ENCODE measurements at places on chromosomes 16 and 17. TPM values are rescaled to one million over a fixed set of nuclear protein-coding genes. Genes with fewer than 3 reads are reported as not detected.

ZC3H7A gene
- total RNA-seq: 17.4 TPM

GRCh38 chr16:88907768-88908167 lies 41.3 kb upstream of the PABPN1L start:
- peak; percentile 70 for DNase-seq

- DNase-seq: no peak
Measured at GRCh38 chr16:87826798-87827587, 42.3 kb downstream of the SLC7A5 start.

GRCh38 chr16:22942811-22943210 lies 128.8 kb downstream of the HS3ST2 start:
- DNase-seq: no peak

GRCh38 chr16:86555704-86556075 lies 655 bp upstream of the MTHFSD start:
- DNase-seq: no peak

DNA sequence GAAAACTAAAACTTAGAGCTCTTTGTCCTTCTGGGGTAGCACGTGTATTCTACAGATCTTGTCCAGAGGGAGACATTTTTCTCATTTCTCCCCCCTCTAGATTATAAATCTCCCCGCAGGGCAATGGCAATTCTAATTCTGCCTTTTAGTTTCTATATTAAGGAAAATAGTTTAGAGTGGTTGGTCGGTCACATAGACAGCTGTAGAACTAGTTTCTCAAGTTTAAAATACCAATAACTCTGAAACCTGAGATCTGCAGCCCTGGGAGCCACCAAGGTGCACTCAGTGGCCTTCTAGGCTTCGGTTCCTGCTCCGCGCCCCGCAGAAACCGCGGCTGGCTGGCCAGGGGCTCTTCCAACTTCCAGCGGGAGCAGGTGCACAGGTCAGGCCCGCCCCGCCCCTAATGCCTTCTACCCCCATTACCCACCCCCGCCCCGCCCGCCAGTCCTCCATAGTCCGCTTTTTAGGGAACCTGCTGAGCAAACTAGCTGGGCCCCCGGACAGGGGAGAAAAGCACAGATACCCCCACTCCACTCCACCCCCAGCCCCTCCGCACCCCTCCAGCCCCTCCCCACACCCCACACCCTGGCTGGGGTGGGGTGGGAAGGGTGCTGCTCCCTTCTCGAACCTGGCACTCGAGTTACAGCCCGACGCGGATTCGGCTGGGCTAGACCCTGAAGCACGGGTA lies 431 bp downstream of the SLFN11 start:
- DNase-seq: peak; percentile 19

DNA sequence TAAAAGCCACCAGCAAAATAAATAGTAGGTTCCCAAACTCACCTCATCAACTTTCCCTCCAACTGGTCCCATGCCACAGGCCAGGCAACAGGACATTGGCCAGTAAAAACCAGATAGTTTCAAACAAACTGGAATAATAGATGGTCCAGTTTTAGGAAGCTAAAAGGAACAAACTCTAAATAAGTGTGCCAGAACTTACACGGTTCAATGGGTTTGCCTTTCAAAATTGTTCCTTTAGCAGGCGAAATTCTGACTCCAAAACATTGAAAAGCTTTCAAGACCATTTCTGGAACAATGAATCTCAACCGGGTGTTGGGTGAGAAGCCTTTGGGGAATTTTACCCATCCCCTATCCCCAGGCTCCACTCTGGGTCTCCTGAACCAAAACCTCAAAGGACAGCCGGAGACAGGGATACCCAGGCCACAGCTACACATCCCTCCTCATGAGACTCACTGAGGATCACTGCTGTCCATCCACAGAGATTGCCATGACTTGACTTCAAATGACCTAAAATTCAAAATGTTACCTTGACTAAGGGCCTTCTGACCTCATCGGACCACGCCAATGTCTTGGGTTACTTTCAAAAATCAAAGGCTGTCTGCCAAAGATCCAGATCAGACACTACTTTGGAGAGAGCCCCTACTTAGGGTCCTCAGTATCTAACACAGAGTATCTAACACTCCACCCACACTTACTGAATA lies 13.0 kb downstream of the AXIN2 start:
- no peak for DNase-seq

GRCh38 chr16:70597135-70597835 lies 49.1 kb upstream of the IL34 start:
- DNase-seq: no peak

TMEM100 gene
- 0.22 TPM for total RNA-seq

DNA sequence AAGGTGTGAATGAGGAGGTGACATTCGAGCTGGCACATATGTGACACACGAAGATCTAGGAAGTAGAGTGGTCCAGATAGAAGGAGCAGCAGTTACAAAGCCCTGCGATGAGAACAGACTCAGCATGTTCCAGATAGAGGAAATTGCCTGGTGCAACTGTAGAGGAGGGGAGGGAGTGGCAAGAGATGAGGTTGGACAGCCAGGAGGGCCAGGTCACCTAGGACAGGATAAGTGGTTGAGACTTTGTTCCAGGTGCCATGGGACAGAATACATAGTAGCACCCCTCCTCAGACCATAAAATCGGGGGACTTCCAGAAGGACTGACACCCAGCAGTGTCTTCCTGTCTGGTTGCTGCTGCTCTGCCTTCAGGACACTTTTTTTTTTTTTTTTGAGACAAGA lies 11.0 kb upstream of the CENPT start:
- no peak for DNase-seq

- no peak for DNase-seq
Measured at GRCh38 chr17:42706732-42707131, 24.4 kb downstream of the CNTNAP1 start.

DNA sequence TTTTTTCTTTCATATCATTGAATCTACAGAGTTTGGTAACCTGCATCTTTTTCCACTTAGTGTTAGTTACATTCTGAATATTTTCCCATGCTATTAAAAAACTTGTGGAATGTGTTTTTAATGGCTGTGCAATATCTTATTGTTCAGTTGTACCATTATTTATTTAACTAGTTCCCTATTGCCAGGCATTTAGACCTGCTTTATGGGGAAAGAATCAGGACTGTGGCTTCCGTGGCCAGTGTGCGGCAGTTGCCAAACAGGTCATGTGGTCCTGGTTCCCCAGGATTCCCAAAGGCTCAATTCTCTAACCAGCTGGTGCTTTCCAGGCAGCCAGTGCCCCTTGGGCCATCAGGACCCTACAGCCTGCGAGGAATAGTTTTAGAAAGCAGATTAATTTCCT lies 30.8 kb downstream of the NDEL1 start:
- DNase-seq: no peak

DNA sequence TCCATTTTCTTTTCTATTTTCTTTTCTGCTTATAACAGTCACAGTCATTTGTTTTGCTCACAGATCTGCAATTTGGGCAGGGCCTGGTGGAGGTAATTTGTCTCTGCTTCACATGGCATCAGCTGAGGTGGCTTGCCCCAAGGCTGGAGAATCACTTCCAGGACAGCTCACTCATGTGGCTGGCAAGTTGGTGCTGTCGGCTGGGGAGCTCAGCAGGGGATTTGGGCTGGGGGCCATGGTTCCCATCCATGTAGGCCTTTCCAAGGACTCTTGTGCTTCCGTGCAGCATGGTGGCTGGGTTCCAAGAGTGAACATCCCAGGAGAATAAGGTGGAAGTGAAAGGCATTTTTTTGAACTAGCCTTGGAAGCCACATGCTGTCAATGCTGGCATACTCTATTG lies 85.7 kb downstream of the MGAT5B start:
- DNase-seq: peak; percentile 57

GRCh38 chr16:87592018-87592712 lies 10.1 kb upstream of the JPH3 start:
- DNase-seq: no peak

DNA sequence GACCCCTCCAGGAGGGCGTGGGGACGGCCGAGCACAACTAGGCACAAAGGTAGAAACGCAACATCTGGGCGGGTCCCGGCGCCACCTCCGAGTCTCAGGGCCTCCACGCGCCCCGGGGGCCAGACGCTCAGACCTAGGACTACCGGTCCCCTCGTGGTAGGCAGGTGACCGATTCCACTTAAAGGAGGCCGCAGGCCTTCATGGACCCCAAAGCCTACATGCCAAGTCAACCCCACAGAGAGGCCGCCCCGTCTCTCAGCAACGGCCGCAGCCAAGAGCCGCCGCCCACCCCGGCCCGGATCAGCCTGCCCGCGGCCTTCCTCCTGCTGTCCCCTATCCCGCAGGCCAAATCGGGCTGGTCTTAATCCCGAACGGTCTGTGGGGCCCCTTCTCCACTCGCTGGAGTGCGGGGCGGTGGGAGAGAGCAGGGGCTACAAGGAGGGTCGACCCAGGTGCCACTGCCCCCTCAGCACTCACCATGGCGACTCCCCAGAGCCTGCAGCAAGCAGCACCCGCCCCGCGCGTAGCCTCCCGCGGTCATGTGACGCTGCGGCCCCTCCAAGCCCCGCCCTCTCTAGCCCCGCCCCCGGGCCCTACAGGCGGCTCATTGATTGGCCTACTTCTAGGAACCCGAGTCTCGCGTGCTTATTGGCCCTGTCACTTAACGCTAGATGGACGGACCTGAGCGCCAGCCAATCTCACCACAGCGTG lies at the start of gene VPS35:
VPS35 (minus strand) TSS at position 525 of the 711 bp plus-strand sequence; CDS start at position 480, 45 bp downstream.
- DNase-seq: peak; percentile 98

- no peak for DNase-seq
Measured at GRCh38 chr17:8818654-8819330, 19.6 kb upstream of the MFSD6L start.

RHOT2 gene
- total RNA-seq: 38.5 TPM

DNA sequence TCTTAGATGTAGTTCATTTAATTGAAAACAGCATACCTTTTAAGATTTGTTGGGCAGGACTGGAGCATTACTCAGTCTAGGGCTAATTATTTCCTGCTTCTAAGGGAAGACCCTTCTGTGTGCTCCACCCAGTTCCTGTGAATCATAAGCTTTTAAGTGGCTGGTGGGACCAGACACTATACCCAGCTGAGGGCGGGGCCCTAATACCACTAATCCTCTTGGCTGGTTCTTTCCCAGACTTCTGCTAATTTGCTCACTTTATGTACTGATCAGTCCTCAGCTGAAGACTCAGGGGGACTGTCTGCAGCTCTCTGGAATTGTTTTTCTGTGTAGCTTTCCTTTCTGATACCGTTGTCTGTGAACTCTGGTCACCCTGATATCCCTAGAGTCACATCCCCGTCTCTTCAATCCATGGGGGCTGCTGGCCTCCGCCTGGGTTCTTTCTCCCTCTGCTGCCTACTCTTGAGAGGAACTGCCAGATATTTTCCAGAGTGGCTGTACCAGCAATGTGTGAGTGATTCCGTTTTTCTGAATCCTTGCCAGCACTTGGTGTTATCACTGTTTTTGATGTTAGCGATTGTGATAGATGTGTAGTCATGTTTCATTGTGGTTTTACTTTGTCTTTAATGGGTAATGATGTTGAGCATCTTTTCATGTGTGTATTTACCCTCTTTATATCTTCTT lies 35.1 kb downstream of the MFSD11 start:
- DNase-seq: peak; percentile 90

DNA sequence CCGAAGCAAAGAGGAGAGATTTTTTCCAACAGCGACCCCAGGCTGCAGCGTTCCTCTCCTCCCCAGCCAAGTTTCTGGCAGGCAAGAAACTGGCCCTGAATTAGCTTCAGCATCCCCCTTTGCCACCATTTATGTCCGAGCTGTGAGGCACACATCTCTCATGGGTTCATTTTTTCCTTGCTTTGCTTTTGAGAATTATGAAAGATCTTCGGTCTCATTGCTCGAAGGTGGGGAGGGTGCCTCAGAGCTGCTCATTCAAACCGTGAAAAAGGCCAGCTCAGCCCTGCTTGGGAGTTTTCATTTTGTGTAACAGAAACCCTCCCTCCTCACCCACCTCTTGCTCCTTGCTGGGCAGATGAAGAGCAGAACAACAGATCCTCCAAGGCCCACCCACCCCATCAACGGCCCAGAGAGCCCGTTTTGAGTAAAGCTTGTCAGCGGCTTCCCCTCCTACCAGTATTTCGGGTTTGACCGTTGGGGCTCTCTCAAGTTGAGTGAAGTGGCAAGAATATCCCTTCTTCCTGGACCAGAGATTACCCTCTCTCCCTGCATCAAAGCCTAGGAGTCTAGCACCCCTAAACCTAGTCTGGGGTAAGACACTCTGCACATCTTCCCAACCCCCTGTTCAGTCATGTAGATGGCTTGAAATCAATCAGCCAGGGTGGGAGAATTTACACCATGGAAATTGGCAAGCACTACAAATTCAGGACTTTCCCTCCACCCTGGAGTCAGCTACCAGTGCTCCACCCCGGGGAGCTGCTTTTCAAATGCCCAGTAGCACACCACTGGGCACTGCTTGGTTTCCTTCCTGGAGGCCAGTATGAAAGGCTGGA lies 1.8 kb downstream of the CCR7 start:
- no peak for DNase-seq

GRCh38 chr16:15434079-15434424 lies 336 bp upstream of the BMERB1 start:
- DNase-seq: no peak

- DNase-seq: no peak
Measured at GRCh38 chr17:61345825-61346666, 53.6 kb upstream of the TBX2 start.

DNA sequence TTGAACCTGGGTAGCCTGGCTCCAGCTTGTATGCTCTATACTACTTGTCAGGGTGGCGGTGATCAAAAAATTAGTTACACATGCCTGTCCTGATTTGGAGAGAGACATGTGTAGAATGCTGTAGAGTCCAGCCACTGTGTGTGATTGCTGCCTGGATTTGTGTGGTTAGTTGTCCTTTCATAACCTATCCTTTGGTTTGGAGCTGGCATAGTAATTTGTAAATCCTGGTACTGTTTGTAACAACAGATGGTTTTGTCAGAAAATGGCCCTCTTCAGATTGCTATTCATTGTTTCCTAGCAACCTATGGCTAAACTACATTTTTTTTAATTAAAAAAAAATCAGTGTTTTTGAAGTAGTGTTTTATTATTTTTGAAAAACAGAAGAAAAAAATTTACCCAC lies 30.5 kb downstream of the ETV4 start:
- peak; percentile 12 for DNase-seq

DCAF7 gene
- total RNA-seq: 34.8 TPM

GRCh38 chr16:280552-280951 lies at the start of gene ARHGDIG:
ARHGDIG (plus strand) TSS chr16:280591; CDS start chr16:280681, 90 bp downstream.
- no peak for DNase-seq

DNA sequence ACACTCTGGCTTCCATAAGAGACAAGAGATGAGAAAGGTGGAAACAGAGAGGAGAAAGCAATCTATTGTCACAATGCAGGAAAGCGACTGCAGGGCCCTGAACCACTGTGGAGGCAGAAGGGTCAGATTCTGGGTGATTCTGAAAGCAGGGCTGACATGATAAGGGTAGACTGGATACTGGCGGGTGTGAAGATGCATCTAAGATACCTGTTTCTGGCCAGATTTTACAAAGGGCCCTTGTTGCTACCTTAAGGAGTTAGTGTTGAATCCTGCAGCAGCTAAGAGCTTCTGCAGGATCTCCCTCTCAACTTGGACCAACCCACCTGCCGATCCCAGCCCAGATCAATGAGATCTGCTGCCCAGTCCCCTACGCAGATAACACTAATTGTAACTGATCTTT lies 6.1 kb upstream of the MEFV start:
- DNase-seq: no peak

- DNase-seq: peak; percentile 49
Measured at GRCh38 chr16:678858-679813, 1.1 kb upstream of the STUB1 start.

SLC47A1 gene
- not detected for total RNA-seq

Measured in M059J (cell line).